ENCODE measurements at places on chromosomes 16 and 17.

GRCh38 chr16:62853887-62854286, 817.6 kb upstream of the CDH8 start:
- DNase-seq: no peak

DNA sequence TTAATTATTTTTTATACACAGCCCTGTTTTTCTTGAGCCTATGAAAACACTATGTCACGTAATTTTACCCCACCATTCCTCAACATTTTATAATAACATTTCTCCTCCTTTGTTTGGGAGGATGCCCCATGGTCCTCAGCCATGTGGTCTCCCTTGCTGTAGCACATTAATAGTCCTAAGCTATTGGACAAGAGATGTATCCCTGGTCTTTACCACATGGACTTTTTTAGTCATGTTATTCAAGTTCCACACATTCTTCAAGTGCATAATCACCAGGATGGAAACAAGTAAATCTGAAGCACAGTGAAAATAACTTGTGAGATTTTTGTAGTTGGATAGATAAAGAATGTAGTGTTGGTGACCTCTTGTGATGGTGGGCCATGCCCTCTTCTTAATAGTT, 2.0 kb upstream of the KRTAP2-3 start:
- DNase-seq: no peak

- DNase-seq: no peak
Measured at GRCh38 chr16:28193530-28194423, 18.0 kb downstream of the XPO6 start.

GRCh38 chr16:35788381-35788780, 2329.0 kb downstream of the TP53TG3F start:
- DNase-seq: no peak

GRCh38 chr16:13291591-13292333, 390.4 kb downstream of the SHISA9 start:
- no peak for DNase-seq

- DNase-seq: peak; percentile 41
Measured at GRCh38 chr17:42275527-42276358, 448 bp downstream of the STAT5B start.

DNA sequence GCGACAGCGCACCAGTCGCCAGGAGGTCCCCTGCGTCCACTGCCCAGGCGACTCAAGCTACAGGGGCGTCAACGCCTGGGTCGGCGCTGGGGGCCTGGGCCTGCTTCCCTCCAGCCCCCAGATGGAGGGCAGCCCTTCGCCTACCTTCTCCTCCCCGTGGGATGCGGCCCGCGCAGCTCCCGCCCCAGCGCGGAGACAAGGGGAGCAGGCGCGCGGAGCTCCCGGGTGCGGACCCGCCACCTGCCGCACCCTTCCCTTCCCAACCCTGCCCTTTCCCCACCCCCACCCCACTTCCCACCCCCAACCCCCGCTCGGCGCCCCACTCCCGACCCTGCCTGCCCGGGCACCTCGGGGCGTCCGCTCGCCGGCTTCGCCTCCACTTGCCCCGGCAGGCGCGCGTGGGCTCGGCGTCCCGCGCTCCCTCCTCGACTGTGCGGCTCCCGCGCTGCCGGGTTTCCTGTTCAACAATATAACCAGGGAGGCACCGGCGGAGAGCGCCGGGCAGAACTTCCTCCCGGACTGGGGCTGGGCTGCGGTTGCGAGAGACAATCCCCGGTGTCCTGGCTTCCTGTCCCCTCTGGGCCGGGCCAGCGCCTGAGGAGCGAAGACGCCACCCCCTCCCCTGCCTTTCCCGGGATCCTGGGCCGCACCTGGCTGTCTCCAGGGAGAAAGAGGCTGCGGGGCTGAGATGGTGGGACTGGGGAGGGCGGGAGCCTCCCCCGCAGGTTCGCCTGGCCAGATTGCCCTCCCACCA, at the start of gene ARHGAP27:
ARHGAP27 (minus strand) TSS at position 466 of the 754 bp plus-strand sequence. CDS start 2,591 bp downstream, outside the sequence.
- DNase-seq: no peak

- peak; percentile 37 for DNase-seq
Measured at GRCh38 chr16:53566552-53567245, 63.7 kb upstream of the AKTIP start.

GRCh38 chr17:8629371-8630226, 926 bp downstream of the MYH10 start:
- DNase-seq: no peak

DNA sequence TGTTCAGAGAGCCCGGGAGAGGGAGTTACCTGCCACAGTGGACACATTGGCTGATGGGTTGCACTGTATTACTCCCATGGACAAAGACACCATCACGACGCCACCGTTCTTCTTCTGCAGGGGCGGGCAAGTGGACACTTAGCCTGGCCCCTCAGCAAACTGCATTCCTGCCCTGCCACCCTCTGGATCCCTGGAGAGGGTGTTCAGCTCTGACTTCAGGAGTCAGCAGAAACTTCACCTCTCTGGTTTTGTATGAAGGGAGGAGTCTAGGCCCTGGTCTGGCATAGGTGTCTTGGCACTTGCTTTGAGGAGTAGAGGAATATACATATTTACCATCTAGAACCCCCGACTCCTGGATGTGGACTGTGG, 9.3 kb downstream of the DPEP2 start:
- DNase-seq: no peak

DNA sequence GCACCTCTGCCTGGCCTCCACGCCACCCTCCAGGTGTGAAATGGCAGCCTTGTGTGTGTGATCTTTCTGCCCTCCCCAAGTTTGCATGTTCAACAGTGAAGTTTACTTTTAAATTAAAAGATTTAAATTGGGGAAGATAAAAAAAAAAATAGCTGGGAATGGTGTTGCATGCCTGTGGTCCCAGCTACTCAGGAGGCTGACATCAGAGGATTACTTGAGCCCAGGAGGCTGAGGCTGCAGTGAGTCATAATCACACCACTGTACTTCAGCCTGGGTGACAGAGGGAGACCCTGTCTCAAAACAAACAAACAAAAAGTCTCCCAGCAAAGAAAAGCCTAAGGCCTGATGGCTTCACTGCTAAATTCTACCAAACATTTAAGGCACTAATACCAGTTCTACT, 35.4 kb upstream of the RNF43 start:
- DNase-seq: no peak

DNA sequence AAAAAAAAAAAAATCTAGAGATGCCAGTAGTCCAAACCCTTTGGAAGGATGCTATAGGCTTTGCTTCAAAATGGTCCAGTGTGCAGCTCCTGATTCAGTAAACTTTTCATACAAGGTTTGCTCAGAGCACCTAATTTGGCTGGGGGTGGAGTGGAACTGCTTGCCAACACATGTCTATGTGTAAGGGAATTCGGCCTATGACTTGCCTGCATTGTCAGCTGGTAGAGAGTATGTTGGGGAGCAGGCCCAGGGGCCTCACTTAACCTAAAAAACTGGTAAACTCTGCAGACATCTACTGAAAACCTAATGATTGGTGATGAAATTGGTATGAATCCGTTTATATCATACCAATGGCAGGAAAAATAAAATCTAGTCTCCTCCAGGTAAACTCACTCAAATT, 1.5 kb upstream of the MFSD6L start:
- no peak for DNase-seq

DNA sequence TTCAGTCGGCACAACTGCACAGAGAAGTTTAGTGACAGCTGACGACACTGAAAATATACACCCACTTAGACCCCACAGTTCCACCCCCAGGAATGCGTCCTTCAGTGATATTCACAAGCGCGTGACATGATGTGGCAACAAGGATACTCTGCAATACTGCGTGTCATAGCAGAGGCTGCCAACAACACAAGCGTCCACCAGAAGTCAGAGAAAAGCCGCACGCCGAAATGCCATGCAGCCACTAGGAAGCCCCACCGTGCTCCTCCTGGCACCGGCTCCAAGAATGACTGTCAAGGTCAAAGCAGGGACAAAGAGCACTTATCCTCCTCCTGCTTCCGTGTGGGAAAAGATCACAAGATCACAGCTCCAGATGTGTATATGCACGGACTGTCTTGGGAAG, 3.5 kb downstream of the ATP2A3 start:
- DNase-seq: no peak

GRCh38 chr17:31488264-31488981, 96.9 kb downstream of the RAB11FIP4 start:
- DNase-seq: no peak

GRCh38 chr16:69494991-69495392, 70.6 kb downstream of the CYB5B start:
- no peak for DNase-seq

DNA sequence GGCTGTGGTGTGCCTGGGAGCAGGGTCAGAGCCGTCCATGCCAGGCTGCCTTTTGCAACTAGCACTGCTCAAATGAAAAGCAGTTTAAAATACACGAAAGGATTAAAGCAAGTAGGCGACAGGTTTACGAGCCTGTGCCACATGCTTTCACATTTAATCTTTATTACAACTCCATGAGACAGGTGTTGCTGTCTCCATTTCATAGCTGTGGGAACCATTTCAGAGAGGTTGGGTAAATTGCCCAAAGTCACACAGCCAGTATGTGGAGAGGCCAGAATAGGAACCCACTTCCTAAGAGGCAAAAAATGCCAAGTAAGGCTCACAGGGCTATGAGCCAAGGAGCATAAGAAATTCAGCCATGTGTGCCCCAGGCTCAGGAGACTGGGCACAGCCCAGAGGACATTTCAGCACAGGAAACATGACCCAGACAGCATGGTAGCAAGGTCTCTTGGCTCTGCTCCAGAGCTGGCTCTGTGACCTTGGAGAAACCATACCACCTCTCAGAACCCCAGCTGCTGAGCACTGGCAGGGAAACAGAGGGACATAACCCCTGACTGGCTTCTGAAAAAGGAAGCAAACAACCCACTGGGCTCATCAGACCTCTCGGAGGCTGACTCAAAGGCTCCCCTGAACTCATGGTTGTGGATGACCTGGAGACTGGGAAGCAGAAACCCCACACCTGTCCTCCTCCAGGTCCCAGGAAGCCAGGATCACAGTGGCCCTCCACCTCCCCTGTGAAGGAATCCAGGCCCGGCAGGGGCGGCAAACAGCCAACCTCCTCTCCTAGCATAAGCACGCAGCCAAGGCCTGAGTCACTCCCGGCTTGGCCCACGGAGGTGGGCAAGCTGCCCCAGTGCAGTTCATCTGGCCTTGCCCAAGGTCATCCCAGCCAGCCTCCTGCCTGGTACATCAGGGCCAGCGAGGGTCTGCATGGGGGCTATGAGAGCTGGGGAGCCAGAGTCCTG, 40.3 kb upstream of the MRPS23 start:
- DNase-seq: peak; percentile 73

DNA sequence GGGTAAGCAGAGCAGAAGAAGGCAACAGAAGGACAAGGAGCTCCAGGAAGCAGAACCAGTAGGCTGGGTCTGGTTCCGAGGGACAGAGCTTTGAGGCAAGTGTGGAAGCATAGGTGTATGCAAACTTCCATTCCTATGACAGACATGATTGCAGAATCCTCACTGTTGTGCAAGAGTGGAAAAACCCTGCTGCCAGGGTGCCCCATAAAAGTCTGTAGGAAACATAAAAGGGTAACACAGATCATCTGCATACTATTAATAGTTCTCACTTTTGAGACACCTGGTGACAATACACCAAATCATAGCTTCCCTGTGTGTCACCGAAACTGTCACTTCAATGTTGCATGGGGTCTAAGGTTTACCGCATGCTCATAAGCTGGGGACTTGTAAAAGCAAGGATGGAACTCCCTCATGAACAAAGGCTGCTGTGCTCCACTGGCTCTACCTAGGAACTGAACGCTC, 39.7 kb downstream of the ARHGAP17 start:
- DNase-seq: no peak

DNA sequence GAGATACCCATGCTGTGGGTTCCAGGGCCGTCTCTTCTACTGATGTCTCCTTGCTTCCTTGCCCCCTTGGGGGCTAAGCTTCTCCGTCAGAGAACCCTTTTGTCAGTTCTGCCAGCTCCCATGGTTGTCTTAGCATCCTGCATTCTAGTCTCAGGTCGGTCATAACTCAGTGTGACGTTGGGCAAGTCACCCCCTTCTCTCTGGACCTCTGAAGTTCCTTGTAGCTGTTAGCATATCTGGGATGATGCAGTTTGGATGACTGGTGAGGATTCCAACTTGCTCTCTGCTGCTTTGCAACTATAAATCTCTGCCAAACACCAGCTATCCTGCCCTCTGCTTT, 8.9 kb upstream of the MYL4 start:
- no peak for DNase-seq

DNA sequence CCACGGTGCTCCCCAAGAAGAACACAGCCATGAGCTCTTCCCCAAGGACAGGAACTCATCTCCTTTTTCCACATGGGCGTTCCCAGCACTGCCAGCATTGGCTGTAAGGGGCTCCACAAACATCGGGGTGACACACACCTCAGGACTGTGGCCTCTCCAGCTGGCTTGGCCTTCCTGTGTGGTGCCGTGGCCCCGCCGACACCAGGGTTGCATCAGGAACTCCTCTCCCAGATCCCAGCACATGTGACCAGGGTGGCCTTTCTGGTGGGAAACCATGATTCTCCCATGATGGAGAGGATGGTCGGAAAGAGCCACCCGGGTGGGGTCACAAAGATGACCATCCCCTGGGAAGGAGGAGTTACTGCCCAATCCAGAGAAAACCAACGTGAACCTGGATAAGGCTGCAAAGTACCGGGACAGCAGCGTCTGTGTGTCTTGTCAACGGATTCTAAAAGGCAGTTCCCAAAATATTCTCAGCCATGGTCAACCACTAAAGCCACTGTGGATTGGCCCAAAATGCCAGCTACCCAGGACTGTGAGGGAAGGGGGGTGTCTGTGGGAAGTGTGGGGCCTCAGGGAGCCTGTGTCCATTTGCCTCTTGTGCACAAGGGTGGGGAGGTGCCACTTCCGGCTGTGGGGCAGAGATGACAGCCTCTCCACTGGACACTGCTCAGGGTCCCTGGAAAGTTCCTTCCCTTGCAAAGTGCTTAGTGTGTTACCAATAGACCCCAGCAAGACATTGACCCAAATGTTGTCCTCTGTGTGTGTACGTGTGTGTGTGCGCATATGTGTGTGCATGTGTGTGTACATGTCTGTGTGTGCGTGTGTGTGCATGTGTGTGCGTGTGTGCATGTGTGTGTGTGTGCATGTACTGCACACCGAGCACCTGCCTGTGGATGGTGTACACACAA, 78.0 kb upstream of the CBX4 start:
- DNase-seq: no peak

GRCh38 chr17:7750321-7750821, 32.8 kb downstream of the DNAH2 start:
- DNase-seq: no peak

DNA sequence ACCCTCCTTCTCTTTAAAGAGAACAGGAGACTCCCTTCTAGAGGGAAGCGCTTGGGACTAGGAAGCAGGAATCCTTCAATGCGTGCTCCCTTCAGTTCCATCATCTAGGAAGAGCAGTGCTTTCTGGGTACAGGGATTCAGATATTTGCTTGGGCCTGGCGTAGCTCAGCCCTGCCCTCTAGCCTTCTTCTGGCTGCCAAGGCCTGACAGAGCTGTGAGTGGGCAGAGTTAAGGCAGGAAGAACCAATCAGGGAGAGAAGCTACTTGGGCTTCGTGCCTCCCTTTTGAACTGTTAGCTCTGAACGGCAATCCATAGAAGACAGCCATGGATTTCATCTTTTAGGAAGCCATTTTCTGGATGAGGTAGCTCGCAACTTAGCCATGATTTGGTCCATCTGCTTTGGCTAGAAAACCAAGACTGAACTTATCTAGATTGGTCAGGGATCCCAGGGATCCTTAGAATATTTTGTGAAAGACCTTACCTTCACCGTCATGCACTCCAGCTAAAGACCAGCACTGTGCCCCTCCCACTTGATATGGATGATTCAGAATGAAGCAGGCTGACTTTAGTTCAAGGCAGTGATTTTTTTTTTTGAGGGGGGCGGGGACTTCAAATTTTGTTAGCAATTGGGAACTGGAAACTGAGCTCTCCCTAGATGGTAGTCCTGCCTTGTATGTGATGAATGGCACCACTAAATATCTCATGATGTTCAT, 2.5 kb upstream of the CORO6 start:
- DNase-seq: no peak

- DNase-seq: no peak
Measured at GRCh38 chr16:65069065-65069464, 52.8 kb downstream of the CDH11 start.
